DMS79 (cell line): ENCODE measurements at places on chromosomes 4 and X.

DNA sequence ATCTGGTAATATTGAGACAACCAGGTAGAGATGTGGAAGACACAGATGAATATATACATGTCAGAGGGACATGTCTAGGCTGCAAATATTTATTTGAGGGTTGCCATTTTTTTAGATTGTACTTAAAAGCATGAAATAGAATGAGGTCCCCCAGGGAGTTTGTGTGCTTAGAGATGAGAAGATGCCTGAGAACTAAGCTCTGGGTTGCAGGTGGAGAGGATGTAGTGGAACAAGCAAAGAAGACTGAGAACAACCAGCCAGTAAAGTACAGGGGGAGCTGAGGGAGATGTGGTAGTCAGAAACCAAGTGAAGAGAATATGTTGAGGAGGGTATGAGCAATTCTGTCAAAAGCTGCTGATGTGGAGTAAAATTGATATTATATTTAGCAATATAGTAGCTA lies 95.6 kb upstream of the UNC5C start:
- no peak for DNase-seq

DNA sequence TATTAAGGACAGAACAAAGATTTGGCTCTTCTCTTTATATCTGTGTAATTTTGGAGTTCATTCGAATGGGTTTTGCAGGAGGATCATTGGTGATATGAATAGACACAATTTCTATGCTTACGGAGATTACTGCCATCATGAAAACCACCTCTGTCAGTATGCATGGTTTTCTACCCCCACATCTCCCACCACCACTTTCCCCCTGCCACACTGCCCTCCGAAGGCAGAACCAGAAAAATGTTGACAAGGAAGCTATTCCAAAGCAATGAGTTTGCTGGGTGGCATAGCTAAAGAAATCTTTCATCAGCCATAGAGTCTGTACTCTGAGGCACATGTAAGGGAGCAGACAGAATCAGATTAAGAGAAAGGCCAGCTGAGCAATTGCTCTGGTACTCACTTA lies 567.3 kb upstream of the ACTRT1 start:
- DNase-seq, result no peak

GRCh38 chr4:6944301-6945051 lies 34.9 kb downstream of the TBC1D14 start:
- no peak for DNase-seq

GRCh38 chrX:74449322-74449936 lies 28.1 kb downstream of the SLC16A2 start:
- DNase-seq, result peak; percentile 28

DNA sequence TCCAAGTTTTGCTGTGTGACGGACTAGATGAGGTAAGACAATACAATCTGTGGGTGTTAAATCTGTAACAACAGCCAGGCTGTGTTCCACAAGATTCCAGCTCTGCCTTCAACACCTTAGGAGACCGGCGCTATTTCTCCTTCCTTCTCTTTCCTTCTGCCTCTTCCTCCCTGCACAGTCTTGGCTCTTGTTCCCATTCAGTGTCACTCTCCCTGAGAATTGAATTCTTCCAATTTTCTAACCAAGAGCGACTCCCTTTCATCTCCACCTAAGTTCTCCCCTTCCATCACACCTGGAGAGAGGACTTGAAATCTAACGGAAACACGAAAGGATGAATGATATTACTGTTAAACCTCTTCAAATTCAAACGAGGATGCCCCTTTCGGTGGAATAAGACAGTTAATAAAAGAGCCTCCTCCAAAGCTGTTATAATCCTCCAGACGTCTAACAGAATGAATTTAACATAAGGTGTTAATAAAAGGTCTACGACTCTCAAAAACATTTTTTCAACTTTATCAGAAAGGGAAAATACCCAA lies 2.7 kb downstream of the EPHA5 start:
- no peak for DNase-seq

DNA sequence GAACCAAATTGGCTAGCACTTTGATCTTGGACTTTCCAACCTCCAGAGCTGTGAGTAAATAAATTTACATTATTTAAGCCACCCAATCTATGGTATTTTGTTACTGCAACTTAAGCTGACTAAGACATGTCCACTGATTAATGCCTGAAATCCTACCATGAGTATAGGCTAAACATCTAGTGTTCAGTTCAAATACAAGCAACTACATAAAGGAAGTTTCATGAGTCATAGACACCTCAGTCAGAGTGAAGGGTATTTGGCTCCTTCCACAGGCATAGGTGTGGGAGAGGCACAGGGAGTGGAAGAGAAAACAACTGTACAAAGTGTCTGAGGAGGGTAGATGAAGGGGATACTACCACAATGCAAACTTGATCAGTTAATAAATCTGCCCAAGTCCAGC lies 35.5 kb upstream of the PCDH19 start:
- no peak for DNase-seq

GRCh38 chrX:71618787-71619186 lies 476 bp upstream of the CXCR3 start:
- no peak for DNase-seq

DNA sequence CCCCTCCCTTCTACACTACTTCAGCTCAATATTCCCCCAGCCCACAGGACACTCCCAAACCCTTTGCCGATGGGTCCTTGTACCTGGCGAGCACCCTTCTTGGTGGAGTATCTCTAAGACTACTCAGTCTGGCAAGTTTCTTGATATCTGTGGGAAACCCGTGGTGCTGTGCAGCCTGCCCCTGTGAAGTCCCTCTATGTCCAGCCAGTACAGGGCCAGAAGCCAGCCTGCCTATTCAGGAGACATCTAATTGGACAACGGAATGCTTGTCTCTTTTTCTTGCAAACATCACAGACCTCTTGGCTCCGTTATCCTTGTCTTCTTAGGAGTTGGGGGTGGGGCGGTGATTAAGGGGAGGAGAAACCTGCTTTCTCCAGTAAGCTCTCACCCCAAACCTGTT lies 3.7 kb upstream of the IGFBP7 start:
- DNase-seq, result no peak

DNA sequence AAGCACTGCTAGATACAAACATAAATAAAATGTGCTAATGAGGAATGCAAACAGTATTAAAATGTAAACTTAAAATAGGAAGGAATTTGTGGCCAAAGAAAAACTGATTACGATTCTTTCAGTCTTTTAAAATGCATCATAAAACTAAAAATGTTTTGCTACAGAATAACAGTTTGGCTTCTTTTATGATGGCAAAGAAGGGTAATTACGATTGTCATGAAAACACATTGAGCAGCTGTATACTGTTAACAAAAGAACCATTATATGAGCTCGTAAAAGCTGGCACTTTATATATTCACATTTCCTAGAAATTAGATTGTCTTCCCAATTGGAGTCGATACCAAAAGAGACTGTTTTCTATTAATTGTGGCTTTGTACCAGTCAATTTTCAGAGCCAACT lies 290.4 kb downstream of the NR3C2 start:
- no peak for DNase-seq

DNA sequence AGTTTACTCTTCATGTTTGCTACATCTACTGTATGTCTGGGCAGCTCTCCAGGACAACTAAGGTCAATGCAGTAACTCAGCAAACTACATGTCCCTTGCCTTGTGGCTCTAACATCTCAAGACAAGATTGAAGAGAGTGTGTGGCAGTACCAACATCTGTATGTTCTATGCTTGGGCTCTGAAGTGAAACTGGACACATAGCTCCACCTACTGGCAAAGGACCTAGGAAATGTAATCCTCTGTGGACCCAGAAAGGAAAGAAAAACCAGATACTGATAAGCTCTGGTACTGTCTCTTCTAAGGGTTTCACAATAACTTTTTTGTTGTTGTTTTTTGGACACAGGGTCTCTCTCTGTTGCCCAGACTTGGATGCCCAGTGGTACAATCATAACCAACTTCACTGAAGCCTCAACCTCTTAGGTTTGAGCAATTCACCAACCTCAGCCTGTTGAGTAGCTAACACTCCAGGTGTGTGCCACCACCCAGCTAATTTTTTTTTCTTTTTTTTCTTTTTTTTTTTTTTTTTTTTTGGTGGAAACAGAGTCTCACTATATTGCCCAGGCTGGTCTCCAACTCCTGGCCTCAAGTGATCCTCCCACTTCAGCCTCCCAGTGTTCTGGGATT lies 64.1 kb downstream of the QDPR start:
- no peak for DNase-seq

- no peak for DNase-seq
These were observed 1.3 kb downstream of the HS3ST1 start for GRCh38 chr4:11427121-11427996.

GRCh38 chr4:1402021-1402515 lies 4.2 kb downstream of the NKX1-1 start:
- no peak for DNase-seq

- DNase-seq, result no peak
These were observed 437.2 kb upstream of the ZFP42 start for GRCh38 chr4:187558391-187558790.

- DNase-seq, result no peak
These were observed 155.3 kb downstream of the SNCA start for GRCh38 chr4:89681671-89682070.

DNA sequence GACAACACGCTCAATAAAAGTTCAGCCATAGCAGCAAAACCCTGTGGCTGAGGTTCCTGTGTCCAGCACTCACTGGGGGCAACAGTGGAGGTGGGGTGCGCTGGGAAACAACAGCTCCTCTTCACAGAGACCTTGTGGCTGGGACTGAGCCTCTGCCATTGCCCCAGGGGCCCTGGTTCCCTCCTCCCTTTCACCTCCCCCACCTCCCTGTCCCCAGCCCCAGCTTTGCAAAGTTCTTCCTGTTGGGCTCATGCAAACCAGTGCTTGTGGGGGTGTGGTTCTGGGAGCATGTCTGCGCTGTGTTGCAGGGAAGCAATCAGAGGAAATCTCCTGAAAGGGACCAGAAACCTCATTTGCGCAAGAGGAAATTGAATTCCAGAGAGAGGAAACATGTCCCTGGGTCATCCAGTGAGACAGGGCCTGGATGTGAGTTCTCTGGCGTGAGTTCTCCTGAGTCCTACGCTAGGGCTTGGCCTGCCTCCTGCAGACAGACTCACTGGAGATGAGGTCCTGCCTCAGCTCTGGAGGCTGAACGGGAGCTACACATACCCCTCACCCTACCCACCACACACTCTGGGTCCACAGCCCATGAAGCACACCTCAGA lies 7.4 kb downstream of the FATE1 start:
- no peak for DNase-seq

DNA sequence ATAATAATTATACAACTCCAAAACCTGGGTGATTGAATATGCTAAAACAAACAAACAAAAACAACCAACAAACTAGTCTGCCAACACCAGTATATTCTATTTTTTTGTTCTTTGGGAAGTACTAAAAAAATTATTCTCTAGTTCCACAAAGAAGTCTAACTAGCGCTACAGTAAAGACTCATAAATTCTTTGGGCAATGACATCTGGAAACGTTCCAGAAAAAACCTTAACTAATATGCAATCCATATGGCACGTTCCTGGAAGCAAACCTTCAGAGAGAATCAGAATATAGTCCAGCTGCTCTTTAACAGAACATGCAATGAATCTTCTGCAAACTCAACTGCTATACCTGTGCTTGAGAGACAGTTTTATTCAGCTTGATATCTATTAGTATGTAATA lies 500.1 kb downstream of the TRAM1L1 start:
- DNase-seq, result no peak

GRCh38 chr4:107006218-107006617 lies 29.9 kb downstream of the DKK2 start:
- DNase-seq, result no peak

DNA sequence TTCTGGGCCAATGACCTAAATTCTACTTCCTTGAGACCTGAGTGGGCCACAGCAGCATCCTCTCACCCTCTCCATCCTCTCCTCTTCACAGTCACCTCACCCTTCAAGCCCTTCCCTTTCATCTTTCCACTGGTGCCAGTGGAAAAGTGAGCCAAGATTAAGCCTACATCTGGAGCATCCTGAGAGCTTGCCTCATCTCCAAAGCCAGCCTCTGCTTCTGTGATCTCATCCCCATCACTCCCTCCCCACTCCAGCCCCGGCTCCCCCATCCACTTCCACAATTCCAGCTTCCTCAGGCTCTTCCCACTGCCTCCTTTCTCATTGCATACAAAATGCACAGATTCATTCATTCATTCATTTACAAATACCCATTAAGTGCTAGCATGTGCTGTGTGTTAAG lies 10.1 kb upstream of the RASL11B start:
- DNase-seq, result no peak

GRCh38 chr4:8892556-8893226 lies 21.1 kb upstream of the HMX1 start:
- no peak for DNase-seq

GRCh38 chr4:114558446-114559020 lies 40.1 kb upstream of the UGT8 start:
- no peak for DNase-seq

- DNase-seq, result no peak
These were observed 63.3 kb upstream of the RXFP1 start for GRCh38 chr4:158458271-158458895.

GRCh38 chr4:5260121-5260520 lies 208.8 kb downstream of the STK32B start:
- DNase-seq, result no peak
